Prostate gland (tissue), 2 donors: ENCODE measurements at places on chromosomes 16 and 17. TPM values are rescaled to one million over a fixed set of nuclear protein-coding genes. Genes with fewer than 3 reads are reported as not detected.
A peak's percentile ranks its signal among the peaks of the same experiment; 100 is the strongest.

GRCh38 chr17:77684803-77685798 lies 273.4 kb upstream of the TNRC6C start:
- H3K27ac ChIP-seq = no peak overlapping the region
- peaks cover 1% of the 10 kb centered on the region for H3K27me3 ChIP-seq
- no peaks in the 10 kb centered on the region for H3K36me3 ChIP-seq
- H3K4me1 ChIP-seq = peaks cover 2% of the 10 kb centered on the region
- no peak for DNase-seq
- no peak overlapping the region for H3K4me3 ChIP-seq

DNA sequence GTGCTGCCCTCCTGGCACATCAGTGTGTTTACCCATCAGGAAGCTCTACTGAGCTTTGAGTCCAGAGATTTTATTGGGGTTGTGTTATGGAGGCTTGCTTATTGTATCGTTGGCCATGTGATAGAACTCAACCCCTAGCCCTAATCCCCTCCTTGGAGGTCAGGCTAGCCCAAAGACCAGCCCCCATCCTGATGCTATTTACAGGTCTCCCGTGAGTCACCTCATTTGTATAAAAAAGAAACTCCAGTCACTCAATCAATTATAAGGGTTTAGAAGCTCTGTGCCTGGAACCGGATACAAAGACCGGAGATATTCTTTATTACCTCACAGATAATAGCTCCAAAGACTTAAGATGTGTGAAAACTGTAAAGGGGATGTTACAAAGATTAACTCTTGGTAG lies 405.9 kb downstream of the CNTNAP4 start:
- no peak overlapping the region for H3K27ac ChIP-seq
- no peak for DNase-seq
- no peaks in the 10 kb centered on the region for H3K27me3 ChIP-seq
- H3K4me1 ChIP-seq = no peaks in the 10 kb centered on the region
- no peaks in the 10 kb centered on the region for H3K36me3 ChIP-seq
- no peak overlapping the region for H3K4me3 ChIP-seq

- no peaks in the 10 kb centered on the region for H3K36me3 ChIP-seq
- DNase-seq = no peak
- no peak overlapping the region for H3K4me3 ChIP-seq
- no peaks in the 10 kb centered on the region for H3K27me3 ChIP-seq
- H3K27ac ChIP-seq = no peak overlapping the region
These were observed 42.1 kb upstream of the ADCY7 start for GRCh38 chr16:50224286-50224685.

- no peak overlapping the region for H3K27ac ChIP-seq
- DNase-seq = no peak
- no peaks in the 10 kb centered on the region for H3K27me3 ChIP-seq
- H3K4me1 ChIP-seq = no peaks in the 10 kb centered on the region
- no peaks in the 10 kb centered on the region for H3K36me3 ChIP-seq
These were observed 31.8 kb downstream of the TMEM235 start for GRCh38 chr17:78263063-78263735.

SDR42E1 gene
- 7.2 TPM for total RNA-seq

SMIM5 gene
- total RNA-seq = 4.1 TPM

DNA sequence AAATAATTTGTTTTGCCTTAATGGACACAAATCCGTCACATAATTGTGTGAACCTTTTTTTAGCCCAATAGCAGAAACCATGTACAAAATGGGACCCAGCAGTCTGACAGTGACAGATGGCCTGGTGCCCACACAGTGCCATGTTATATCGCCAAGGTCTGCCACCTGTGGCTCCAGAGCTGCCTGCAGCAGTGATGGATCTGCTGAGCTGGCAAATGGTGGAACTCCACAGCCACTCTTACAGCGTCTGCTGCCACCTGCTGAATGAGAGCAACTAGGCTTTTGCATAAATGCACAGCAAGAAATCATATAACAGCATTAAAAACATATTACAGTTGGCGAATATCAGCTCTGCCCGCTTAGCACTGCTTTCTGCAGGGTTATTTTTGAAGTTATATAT lies 59.4 kb downstream of the NUP93 start:
- H3K36me3 ChIP-seq = no peaks in the 10 kb centered on the region
- no peaks in the 10 kb centered on the region for H3K27me3 ChIP-seq
- H3K4me3 ChIP-seq = no peak overlapping the region
- H3K27ac ChIP-seq = no peak overlapping the region
- H3K4me1 ChIP-seq = peaks cover 7% of the 10 kb centered on the region

DPH1 gene
- total RNA-seq = 61.4 TPM

GRCh38 chr16:80526418-80527061 lies 14.3 kb upstream of the DYNLRB2 start:
- H3K27ac ChIP-seq = no peak overlapping the region
- DNase-seq = peak; percentile 50
- no peak overlapping the region for H3K4me3 ChIP-seq
- H3K36me3 ChIP-seq = no peaks in the 10 kb centered on the region

- H3K4me3 ChIP-seq = no peak overlapping the region
- H3K27ac ChIP-seq = no peak overlapping the region
- DNase-seq = no peak
- H3K36me3 ChIP-seq = no peaks in the 10 kb centered on the region
- H3K27me3 ChIP-seq = no peaks in the 10 kb centered on the region
These were observed 53.4 kb downstream of the ARSG start for GRCh38 chr17:68344701-68345136.

ATP2A1 gene
- 1.5 TPM for total RNA-seq

DNA sequence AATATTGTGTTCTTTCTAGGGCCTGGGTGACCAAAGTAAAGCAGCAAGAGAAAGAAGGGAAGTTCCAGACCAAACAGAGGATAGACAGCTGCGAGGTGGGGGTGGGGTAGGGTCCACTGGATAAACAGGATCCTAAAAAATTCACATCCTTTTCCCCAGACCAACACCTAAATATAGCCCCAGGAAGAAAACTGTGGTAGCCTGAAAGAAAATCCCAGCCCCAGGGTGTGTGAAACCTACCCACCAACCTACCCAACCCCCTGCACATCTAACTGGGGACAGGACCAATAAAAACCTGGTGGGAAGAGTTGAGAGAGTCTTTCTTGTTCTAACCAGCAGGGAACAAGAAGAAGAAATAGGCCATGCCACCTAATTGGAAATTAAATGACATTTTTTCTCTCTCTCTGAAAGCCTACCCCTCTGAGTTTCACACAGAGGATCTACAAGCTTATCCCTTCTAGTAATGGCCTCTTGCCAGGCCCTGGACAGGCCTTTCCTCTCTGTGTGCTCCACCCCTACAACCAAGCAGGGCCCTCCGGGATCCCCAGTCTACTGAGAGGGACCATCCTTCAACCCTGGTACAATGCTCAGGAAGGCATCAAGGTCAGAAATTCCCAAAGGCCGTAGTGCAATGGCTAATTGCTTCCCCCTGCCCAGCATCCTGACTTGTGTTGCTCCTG lies 12.0 kb downstream of the MYO18A start:
- H3K27me3 ChIP-seq = no peaks in the 10 kb centered on the region
- H3K4me3 ChIP-seq = no peak overlapping the region
- DNase-seq = no peak
- no peak overlapping the region for H3K27ac ChIP-seq
- no peaks in the 10 kb centered on the region for H3K4me1 ChIP-seq

ZPBP2 gene
- not detected for total RNA-seq

DNA sequence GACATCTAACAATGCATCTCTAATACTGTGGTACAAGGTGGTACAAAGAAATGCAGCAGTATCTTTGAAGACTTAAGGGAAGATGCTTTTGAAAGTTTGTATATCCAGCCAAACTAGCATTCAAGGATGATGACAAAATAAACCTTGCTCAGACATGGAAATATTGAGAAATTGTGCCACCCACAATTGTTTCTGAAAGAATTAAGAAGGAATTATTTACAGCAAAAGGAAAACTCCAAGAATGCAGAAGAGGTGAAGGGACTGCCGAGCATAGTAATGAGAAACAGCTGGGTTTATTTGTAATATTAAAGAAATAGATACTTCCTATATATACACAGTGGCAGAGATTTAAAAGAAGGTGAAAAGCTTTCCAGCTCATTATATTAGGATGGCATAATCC lies 29.5 kb downstream of the PMFBP1 start:
- H3K27ac ChIP-seq = no peak overlapping the region
- DNase-seq = no peak
- no peak overlapping the region for H3K4me3 ChIP-seq
- H3K4me1 ChIP-seq = no peaks in the 10 kb centered on the region
- H3K27me3 ChIP-seq = no peaks in the 10 kb centered on the region
- no peaks in the 10 kb centered on the region for H3K36me3 ChIP-seq

GRCh38 chr17:55433629-55434422 lies 12.2 kb upstream of the MMD start:
- peaks cover 6% of the 10 kb centered on the region for H3K4me1 ChIP-seq
- H3K4me3 ChIP-seq = no peak overlapping the region
- H3K27ac ChIP-seq = peak overlapping the region; percentile 23
- DNase-seq = peak; percentile 77
- H3K27me3 ChIP-seq = no peaks in the 10 kb centered on the region
- no peaks in the 10 kb centered on the region for H3K36me3 ChIP-seq

DNA sequence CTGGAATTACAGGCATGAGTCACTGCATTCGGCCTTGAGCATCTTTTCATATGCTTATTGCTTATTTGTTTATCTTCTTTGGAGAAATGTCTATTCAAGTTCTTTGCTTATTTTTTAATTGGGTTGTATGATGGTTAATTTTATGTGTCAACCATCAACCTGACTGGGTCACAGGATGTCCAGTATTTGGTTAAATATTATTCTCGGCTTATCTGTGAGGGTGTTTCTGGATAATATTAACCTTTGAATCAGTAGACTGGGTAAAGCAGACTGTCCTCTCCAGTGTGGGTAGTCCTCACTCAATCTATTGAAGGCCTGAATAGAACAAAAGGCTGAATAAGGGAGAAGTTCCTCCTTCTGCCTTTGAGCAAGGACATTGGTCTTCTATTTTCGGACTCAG lies 142.0 kb downstream of the SSH2 start:
- DNase-seq = no peak
- no peak overlapping the region for H3K4me3 ChIP-seq
- H3K27ac ChIP-seq = no peak overlapping the region
- no peaks in the 10 kb centered on the region for H3K4me1 ChIP-seq

EVI2A gene
- total RNA-seq = 4.9 TPM

DNA sequence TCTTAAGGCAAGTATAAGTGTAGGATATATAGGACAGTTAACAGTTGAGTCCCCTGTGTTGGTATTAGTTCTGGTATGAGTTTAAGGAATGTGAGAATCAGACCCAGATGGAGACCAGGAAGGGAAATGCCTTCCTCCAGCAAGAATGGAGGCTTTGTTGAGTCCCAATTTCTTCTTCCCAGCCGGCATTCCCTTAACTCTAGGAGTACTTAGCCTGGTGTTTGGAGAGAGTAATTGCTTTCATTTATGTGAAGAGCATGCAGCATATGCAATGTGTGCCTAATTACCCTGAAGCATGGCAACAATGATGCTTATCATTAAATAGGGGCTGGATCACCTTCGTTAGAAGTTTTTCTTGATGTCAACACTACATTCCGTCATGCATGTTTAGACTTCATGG lies 225.9 kb upstream of the XYLT1 start:
- H3K27me3 ChIP-seq = no peaks in the 10 kb centered on the region
- no peak overlapping the region for H3K27ac ChIP-seq
- H3K36me3 ChIP-seq = no peaks in the 10 kb centered on the region
- no peak for DNase-seq
- H3K4me1 ChIP-seq = no peaks in the 10 kb centered on the region
- no peak overlapping the region for H3K4me3 ChIP-seq

HNF1B gene
- total RNA-seq = 2.7 TPM
